ENCODE measurements at places on chromosomes 6 and 20.

DNA sequence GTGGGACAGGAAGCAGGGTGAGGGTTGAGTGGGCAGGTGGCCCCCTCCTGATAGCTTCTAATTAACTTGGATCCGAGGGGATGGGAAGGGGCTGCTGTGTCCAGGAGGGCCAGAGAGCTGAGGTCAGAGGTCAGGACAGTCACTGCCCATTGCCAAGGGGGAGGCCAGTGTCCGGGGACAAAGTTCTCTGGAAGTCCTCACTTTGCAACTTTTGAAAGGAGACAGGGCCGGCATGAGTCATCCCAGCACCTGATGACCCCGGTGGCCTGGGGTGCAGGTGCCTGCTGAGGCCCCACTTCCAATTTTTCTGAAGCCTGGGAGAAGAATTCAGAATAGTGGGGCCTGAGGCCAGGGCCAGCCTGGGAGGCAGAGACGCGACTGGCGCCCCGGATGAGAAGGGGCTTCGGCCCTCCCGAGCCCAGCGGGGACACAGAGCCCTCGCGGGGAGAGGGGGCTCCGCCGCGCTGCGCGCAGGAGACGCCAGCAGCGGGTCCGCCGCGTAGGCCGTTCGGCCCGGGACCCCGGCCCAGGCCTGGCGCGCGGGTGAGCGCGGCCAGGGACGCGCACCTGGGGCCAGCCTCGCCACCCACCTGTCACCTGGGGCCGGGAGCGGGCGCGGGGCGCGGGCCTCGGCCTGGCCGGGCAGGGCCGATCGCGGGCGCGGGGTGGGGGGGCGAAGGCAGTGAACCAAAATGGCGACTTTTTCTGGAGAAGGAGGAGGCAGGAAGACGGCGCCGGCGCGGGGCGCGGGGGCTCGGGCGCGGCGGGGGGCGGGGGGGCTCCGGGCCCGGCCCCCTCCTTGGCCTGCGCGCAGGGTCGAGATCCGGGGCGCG lies 586 bp downstream of the ZNF512B start:
- no peak for DNase-seq

DNA sequence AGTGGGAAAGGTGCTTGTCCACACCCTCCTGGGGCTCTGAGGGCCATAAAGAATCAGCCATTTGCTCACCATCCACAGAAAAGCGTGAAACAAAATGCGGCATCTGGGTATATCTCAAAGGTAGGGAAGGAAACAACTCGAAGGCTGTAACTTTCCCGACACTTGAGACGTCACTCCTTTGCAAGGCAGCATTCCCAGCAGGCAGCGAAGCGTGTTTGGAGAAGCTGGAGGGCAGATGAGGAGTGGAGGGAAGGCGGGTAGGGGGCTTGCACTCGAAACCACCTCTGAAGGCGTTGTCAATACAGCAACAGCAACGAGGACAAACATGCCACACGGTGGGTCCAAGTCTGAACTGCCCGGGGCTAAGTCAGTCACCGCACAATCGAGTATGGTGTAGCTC lies 98.4 kb downstream of the FOXC1 start:
- DNase-seq: no peak

- peak; percentile 63 for DNase-seq
Observed at GRCh38 chr6:127518191-127518709, 885 bp downstream of the MTCL3 start.

GRCh38 chr6:170021579-170021978 lies 269.3 kb downstream of the DLL1 start:
- no peak for DNase-seq

GRCh38 chr6:83908813-83909212 lies 49.3 kb downstream of the CYB5R4 start:
- no peak for DNase-seq

- no peak for DNase-seq
Observed at GRCh38 chr20:9388160-9388812, 126.1 kb upstream of the LAMP5 start.

DNA sequence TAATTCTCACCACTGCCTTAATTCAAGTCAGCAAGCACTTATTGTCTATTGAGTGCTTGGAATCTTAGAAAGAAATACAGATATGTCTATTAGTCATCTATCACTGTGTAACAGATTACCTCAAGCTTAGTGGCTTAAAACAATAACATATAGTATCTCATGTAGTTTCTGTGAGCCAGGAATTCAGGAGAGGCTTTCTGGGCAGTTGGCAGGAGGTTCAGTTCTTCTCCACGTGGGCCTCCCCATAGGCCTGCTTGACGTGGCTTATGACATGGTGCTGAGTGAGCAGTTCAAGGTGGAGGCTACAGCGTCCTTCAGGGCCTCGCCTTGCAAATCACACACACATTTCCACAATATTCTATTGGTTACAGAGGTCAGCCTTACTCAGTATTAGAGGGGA lies 69.7 kb downstream of the DTD1 start:
- DNase-seq: no peak

DNA sequence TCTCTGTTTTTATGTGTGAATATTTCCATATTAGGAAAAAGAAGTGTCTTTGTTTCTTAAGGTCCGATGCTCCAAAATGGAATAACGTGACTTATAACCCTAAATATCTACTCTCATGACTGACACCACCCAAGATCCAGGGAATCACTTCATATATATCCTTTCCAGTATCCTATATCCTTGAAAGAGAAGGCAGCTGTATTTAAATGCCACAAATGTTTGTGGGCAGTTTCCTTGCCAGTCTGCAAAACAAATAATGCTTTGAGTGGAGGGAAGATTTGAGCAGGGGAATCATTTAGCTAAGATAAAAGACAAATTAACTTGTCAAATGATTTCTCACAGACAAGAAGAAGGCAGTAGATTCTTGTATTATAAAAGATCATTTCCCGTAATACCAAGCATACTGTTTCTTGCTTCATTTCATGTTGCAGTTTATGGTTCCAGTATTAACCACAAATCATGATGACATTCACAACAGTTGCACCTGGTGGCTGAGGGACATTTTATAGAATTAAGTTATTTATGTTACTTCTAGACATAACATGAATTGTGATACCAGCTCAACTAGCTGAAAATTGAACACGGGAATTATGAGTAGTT lies 30.0 kb upstream of the FABP7 start:
- DNase-seq: no peak

DNA sequence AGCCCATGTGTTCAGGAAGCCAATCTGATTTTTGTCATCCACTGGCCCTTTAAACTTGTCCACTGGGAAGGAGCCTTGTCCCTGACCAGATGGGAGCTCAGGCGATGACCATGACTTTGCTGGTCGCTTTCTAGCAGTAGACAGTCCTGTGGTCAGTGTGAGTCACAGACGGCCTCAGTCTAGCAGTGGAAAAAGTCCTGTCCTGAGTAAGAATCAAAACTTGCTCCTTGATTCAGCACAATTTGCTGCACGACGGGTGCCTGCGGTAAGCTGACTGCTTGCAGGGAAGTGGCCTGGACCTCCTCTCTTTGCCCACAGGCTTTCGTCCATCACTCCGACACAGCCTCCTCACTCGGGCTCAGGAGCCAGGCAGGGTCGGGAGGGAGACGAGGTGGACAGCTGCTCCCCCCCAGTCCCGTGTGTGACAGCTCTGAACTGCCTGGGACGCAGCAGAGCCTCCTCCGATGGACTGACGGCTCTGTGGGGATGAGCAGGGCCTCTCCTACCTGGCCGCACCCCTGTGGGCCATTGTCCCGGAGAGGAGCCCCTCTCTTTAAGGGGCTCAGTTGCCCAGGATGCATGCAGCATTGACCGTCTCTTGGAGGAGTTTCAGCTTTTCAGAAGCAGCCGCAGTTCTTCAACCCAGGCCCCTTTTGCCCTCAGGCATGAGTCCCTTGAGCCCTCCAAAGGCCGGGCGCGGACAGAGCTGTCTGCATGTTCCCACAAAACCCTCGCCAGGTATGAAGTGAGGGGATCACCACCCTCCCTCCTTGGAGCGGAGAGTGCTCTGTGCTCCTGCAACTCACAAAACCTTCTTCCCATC lies 209.2 kb downstream of the ANKRD60 start:
- DNase-seq: no peak

DNA sequence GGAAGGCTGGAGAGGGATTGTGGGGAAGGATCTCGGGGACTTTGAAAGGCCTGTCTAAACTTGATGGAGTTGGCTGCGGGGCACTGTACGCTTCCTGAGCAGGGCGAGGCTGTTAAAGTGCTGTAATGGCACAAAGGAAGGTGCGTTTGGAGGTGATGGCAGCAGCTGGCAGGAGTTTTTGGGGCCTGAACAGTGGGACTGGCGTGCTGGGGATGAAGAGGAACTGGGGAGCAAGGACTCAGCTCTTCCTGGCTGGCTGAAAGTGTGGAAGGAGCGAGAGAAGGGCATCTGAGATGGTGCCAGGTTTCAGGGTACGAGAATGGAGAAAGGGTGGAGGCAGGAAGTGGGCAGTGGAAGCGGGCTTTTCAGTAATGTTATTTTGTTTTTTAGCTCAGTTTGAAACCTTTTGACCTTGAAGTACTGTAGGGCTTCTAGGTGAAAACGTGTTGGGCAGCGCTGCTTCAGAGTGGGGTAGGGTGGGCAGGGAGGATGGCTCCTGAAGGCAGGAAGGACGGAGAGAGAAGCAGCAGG lies 8.0 kb downstream of the TMEM181 start:
- no peak for DNase-seq

GRCh38 chr6:125571207-125571755 lies 178.2 kb upstream of the HEY2 start:
- DNase-seq: no peak

DNA sequence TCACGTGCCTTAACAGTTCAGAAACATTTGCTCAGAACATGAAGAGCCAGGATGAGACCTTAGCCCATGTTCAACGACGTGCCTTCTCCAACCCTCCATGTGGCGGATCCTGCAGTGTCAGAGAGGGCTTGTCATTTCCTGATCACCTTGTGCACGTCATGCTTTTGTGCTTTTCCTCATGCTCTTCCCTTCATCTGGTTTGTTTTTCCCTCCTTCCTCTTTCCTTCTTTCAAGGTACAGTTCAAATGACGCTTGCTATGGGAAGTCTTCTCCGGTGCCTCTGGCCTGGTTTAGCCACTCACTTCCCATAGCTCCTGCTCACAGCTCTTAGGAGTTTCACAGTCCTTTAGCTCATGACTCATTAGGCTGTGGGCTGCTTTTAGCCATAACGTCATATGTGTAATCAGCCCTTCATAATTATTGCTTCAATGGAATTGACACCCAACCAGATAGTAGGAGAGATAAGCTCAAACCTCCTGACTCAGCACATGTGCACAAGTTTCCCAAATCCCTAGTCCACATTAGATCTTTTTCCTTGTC lies 102.7 kb upstream of the CNKSR3 start:
- no peak for DNase-seq

DNA sequence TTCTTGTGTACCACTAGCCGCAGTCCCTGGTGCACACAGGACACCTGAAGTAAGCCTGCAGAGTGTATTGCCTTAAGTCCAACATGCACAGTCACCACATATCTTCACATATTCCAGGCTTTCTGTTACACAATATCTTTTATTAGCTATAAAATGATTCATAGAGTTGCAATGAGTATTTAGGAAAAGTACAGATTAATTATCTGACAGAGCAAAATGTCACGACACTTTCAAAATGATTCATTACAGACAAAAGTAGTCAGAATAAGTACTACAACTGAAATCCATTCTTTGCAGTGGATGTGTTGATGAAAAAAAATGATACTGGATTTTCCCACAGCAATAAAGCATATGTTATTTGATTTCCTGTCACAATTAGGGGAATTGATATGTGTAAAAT lies 199.5 kb upstream of the ASCC3 start:
- no peak for DNase-seq

- DNase-seq: peak; percentile 71
Observed at GRCh38 chr6:73739096-73739495, 43.1 kb downstream of the CD109 start.

GRCh38 chr20:11436113-11436905 lies 481.4 kb upstream of the BTBD3 start:
- DNase-seq: no peak

- DNase-seq: no peak
Observed at GRCh38 chr6:94511502-94512088, 1065.7 kb upstream of the MANEA start.

DNA sequence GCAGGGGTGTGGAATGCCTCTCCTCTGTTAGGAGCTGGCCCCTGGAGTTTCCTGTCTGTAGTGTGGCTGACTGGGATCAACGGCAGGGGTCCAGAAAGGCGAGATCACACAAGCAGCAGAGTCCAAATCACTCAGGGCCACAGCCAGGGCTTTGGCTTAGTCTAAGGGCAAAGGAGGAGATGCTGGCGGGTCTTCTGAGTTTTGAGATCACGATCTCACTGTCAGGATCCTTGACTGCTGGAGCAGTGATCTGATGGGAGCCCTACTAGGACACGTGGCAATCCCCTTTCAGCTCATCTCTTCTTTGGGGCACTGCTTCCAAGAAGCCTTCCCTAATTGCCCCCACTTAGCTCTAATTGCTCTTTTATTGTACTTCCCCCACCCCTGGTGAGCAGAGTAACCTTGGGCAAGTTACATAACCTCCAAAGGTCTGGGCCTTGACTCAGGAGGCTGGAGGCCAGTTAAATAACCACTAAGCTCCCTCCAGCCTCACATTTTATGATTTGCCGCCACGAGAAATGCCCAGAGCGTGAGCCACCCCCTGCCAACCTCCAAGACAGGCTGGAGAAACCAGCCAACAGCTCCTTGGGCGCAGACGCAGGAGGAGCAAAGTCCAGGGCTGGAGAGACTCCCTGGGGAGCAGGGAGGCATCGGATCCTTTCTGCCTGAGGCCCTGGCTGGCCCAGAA lies 12.0 kb downstream of the KCNK5 start:
- peak; percentile 70 for DNase-seq

GRCh38 chr20:3839328-3839727 lies 7.3 kb upstream of the MAVS start:
- peak; percentile 91 for DNase-seq

GRCh38 chr6:89385846-89386245 lies 26.2 kb downstream of the RRAGD start:
- no peak for DNase-seq

DNA sequence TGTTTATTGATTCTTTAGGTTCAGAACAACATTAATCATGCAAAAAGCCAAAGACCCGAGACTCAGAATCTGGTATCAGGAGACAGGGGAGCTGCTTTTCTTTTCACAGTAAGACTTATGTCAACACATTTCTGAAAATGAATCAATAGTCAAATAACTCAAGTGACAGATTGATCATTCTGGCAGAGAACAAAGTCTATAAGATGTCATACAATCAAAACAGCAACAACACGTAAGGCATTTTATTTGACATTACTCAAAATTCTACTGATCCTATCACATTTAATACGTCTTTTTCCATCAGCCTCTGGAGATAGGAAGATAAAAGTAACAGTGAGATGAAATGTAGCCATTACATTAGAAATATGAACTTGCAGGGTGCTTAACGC lies 93.4 kb upstream of the EEF1E1 start:
- DNase-seq: no peak

- DNase-seq: no peak
Observed at GRCh38 chr20:17327185-17328148, 100.6 kb downstream of the PCSK2 start.

DNA sequence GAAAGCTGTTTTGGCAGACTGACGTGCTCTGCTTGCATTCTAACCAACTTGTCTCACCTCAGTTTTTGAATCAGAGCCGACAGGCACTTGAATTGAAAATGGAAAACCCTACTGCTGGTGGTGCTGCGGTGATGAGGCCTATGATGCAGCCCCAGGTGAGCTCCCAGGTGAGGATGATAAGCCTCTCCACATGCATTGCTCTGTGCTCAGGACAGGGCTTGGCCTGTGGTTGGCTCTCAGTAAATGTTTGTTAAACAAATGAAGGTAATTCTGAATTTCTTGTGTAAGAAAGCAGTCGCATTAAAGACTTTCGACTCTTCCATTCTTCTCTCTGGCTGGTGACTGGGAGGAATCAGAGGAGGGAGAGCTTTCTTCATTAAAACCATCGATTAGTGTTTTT lies 136.3 kb downstream of the SULF2 start:
- DNase-seq: no peak

GRCh38 chr6:138821519-138821918 lies 25.6 kb downstream of the ECT2L start:
- no peak for DNase-seq

All from mesendoderm (in vitro differentiated cells).